CD4-positive, alpha-beta memory T cell (primary cell): ENCODE measurements at places on chromosomes 7 and 10.

DNA sequence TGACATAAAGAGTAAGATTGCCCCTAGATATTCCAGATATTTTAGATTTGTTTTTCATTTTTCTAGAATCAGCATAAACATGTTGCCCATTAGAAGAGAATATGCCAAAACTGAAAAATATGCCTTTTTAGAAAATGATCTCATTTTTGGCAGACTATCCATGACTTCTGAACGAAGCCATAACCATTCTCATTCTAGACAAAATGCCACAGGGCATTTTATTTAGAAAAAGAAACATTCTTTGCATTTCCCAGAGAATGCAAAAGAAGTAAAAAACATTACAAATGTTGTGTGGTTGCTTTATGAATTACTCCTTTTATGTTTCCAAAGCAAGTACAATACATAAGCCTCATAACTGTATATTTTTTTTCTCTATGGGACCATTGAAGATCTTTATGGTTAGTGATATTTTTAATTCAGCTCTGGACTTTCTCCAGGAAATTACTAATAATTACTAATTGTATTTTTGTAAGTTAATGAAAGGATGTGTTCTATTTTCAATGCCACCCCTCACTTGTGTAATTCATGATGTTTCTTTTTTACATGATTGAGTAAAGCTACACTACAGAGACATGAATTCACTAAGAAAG lies 109.6 kb upstream of the SEM1 start:
- no peaks in the 10 kb centered on the region for H3K36me3 ChIP-seq
- no peak for DNase-seq
- H3K4me3 ChIP-seq, result no peak overlapping the region
- no peaks in the 10 kb centered on the region for H3K4me1 ChIP-seq
- no peaks in the 10 kb centered on the region for H3K27me3 ChIP-seq

DNA sequence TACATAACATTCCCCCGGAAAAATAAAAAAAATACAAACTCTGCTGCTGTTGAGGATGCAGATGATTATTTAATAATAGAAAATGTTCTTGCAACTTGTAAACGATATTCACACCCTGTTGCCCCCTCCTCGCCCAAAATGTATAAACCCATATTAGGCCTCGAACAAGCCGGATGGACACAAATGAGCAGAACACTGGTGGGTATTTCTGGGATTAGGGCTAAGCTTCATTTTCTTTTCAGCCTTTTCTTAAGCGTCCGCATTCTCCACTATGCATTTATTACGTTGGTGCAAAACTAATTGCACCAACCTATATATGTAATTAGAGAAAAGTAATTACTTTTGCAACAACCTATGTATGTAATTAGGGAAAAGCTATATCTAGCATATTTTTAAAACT lies 349 bp upstream of the GNG11 start:
- H3K4me3 ChIP-seq, result no peak overlapping the region
- no peak for DNase-seq
- H3K27ac ChIP-seq, result no peak overlapping the region
- peaks cover 8% of the 10 kb centered on the region for H3K4me1 ChIP-seq
- H3K36me3 ChIP-seq, result no peaks in the 10 kb centered on the region

DNA sequence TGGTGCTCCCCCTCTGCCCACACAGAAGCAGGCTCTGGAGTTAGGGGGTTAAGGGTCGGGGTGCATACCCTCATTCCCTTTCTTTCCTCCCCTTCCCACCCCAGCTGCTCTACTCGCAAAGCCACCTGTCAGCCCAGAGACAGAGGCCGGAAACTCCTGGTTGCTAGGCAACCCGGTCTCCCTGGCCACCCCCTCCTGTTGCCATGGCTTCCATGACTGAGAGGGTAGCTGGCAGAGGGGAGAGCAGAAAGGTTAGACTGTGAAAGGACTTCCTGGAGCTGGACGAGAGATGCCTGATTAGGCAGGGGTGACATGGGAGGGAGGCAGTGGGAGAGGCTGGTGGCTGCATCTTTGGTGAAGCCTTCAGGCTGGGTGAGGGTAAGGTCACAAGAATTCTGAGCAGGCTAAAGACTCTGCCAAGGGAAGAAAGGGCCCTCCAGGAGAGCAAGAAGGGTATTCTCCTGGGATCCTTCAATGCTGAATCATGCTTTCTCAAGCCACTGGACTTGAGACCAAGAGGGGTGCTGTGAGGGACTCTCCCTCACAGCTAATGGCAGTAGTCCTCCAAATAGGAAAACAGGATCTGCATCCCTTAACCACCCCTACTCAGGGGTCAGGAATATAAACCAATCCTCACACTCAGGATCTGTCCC lies 5.4 kb downstream of the PSD start:
- H3K36me3 ChIP-seq, result no peaks in the 10 kb centered on the region
- no peak overlapping the region for H3K27ac ChIP-seq
- no peak overlapping the region for H3K4me3 ChIP-seq
- H3K27me3 ChIP-seq, result peaks cover 20% of the 10 kb centered on the region

GRCh38 chr7:122633472-122633871 lies 65.4 kb downstream of the RNF133 start:
- no peaks in the 10 kb centered on the region for H3K27me3 ChIP-seq
- no peak overlapping the region for H3K27ac ChIP-seq
- H3K4me1 ChIP-seq, result no peaks in the 10 kb centered on the region
- H3K4me3 ChIP-seq, result no peak overlapping the region
- no peaks in the 10 kb centered on the region for H3K36me3 ChIP-seq

DNA sequence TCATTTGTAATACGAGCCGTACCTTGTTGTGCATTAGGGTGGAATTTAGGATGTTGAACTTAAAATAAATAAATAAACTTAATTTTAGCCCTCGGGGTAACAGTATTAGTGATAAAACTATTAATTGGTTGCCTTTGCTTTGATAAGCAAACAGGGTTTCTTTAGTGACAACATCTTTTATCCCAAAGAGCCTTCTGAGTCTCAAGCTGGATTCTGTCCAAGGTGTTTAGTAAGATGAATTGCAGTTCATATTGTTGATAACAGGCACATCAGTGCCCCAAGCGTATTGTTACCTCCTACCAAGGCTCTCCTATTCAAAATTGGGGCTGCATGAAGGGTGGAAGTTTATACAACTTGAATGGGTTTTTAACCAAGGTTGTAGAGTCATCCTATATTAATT lies 144.4 kb upstream of the CELF2 start:
- H3K36me3 ChIP-seq, result no peaks in the 10 kb centered on the region
- no peaks in the 10 kb centered on the region for H3K4me1 ChIP-seq
- H3K27me3 ChIP-seq, result peaks cover 4% of the 10 kb centered on the region
- H3K27ac ChIP-seq, result no peak overlapping the region

DNA sequence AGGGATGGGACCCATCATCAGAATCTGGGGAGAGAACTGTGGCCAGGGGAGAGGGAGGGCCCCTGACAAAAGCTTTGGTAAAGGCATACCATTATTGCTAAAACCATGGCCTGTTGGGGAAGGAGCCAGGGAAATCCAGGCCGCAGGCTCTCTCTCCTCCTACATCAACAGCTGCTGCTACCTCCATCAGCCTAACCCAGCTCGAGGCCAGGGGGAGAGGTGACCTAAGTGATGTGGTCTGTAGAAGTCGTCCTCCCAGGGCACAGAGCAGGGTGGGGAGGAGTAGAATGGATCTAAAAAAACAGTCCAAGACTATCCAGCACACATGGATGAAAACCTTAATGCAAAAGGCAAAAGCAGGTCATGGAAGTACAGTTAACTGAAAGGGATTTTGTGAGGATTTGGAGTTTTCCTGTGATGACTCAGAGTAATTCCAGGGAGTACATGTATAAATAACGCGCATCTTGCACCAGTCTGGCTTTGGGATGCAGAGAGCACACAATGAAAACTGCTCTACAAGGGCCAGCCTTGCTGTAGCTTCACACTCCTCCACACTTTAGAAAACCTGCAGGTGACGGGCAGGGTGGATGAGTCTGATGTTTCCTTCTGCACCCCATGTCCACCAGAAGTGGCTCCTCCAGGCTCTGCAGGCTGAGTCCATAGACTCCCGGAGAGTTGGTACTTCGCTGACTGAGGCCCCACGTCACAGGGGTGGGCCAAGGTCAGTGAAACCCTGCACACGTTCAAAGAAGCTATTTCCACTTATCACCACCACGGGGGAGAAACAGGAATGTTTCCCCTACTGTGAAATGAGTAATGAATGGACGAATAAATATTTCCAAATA lies 38.5 kb upstream of the MSMB start:
- H3K27ac ChIP-seq, result no peak overlapping the region
- H3K4me3 ChIP-seq, result no peak overlapping the region
- H3K27me3 ChIP-seq, result no peaks in the 10 kb centered on the region
- no peak for DNase-seq
- no peaks in the 10 kb centered on the region for H3K36me3 ChIP-seq

- H3K27ac ChIP-seq, result no peak overlapping the region
- no peaks in the 10 kb centered on the region for H3K36me3 ChIP-seq
Observed at GRCh38 chr7:134044682-134045081, 82.5 kb upstream of the LRGUK start.

GRCh38 chr7:148722340-148723165 lies 23.9 kb downstream of the CUL1 start:
- no peaks in the 10 kb centered on the region for H3K27me3 ChIP-seq
- DNase-seq, result no peak
- H3K27ac ChIP-seq, result no peak overlapping the region
- H3K4me3 ChIP-seq, result no peak overlapping the region
- peaks cover 90% of the 10 kb centered on the region for H3K4me1 ChIP-seq
- H3K36me3 ChIP-seq, result no peaks in the 10 kb centered on the region

DNA sequence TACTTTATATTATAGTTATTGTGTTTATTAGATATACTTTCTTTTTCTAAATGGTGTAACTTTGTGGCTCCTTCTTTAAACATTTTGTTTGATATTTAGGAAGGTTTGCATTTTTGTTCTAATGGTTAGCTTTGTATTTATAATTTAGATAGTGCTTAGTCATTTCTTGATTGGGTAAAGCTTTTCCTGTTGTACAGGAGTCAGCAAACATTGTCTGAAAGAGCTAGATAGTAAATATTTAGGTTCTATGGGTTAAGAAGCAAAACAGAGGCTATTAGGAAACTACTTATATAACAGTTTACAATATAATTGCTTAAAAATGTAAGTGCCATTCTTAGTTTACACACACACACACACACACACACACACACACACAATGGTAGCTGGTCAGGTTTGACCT lies 70.6 kb upstream of the CCDC6 start:
- no peak overlapping the region for H3K4me3 ChIP-seq
- no peaks in the 10 kb centered on the region for H3K27me3 ChIP-seq
- H3K4me1 ChIP-seq, result no peaks in the 10 kb centered on the region
- no peak overlapping the region for H3K27ac ChIP-seq
- no peaks in the 10 kb centered on the region for H3K36me3 ChIP-seq

- H3K36me3 ChIP-seq, result no peaks in the 10 kb centered on the region
- no peak overlapping the region for H3K27ac ChIP-seq
- no peak for DNase-seq
- no peaks in the 10 kb centered on the region for H3K4me1 ChIP-seq
- H3K27me3 ChIP-seq, result no peaks in the 10 kb centered on the region
Observed at GRCh38 chr10:49622426-49623425, 8.9 kb downstream of the CHAT start.

GRCh38 chr10:119316729-119317097 lies 109.3 kb downstream of the GRK5 start:
- peaks cover 43% of the 10 kb centered on the region for H3K4me1 ChIP-seq
- no peaks in the 10 kb centered on the region for H3K36me3 ChIP-seq
- no peak overlapping the region for H3K4me3 ChIP-seq
- no peak for DNase-seq
- no peaks in the 10 kb centered on the region for H3K27me3 ChIP-seq
- H3K27ac ChIP-seq, result no peak overlapping the region

GRCh38 chr7:100803398-100804161 lies 23.7 kb downstream of the EPHB4 start:
- H3K27ac ChIP-seq, result no peak overlapping the region
- H3K27me3 ChIP-seq, result no peaks in the 10 kb centered on the region
- H3K4me3 ChIP-seq, result no peak overlapping the region
- DNase-seq, result no peak
- H3K4me1 ChIP-seq, result no peaks in the 10 kb centered on the region

DNA sequence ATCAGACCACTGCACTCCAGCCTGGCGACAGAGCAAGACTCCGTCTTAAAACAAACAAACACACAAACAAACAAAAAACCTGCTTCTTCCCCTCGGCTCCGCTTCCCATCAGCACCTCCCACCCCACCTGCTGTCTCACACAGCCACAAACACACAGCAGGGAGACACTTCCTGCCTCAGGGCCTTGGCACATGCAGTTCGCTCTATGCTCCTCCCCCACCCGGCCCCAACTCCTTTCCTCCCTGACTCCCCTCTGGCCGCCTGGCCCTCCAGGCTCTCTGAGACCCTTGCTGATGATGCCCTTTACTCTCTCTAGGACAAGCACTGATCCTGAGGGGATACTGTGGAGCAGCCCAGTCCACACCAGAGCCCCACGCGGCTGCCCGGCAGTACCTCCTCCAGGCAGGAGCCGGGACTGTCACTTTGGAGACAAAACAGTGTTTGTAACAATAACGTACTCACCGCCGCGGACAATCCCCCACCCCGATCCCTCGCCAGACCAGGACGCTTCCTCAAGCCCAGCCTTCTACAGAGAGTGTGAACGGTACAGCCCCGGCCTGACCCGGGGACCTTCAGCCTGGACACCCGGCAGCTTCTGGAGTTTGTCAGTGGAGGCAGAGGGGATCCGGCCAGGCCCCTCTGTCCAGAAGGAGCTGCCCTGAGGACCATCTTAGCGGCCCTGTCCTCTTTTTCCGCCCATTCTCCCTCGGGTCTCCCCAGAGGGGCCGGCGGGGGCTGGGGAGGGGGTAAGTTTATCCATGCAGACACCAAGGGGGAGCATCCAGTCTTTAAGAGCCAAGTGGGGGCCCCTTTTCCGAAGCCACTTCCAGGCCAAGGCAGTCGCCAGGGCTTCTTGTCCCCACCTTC lies 50.0 kb upstream of the GTF2IRD1 start:
- H3K36me3 ChIP-seq, result no peaks in the 10 kb centered on the region
- no peak for DNase-seq
- H3K4me1 ChIP-seq, result no peaks in the 10 kb centered on the region
- H3K27me3 ChIP-seq, result no peaks in the 10 kb centered on the region

DNA sequence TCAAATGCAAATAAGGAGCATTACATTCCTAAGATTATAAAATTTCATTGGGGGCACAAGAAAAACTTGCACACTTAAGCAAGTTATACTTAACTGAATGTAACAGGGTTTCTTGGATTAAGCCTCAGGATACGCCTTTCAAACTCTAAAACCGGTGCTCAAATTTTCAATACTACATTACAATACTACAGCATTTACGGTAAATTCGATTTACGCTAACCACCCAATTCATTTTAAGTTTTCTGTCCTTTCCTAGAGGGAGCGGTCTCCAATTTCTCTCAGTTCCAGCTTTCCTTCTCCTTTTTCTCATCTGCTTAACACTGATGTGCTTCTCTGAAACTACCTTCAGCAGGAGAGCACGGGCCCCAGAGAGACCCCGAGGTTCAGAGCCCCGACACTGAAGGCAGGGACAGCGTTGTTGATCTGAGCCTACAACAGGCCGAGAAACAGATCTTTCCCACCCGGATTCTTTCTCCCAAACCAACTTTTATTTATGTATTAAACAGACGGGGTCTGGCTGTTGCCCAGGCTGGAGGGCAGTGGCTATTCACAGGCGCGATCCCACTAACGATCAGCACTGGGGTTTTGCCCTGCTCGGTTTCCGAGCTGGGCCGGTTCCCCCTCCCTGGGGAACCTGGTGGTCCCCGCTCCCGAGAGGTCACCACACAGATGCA lies 798 bp downstream of the ZNF425 start:
- DNase-seq, result no peak
- peaks cover 19% of the 10 kb centered on the region for H3K4me1 ChIP-seq
- peak overlapping the region; percentile 88 for H3K27ac ChIP-seq
- no peaks in the 10 kb centered on the region for H3K27me3 ChIP-seq
- H3K36me3 ChIP-seq, result peaks cover 2% of the 10 kb centered on the region
- peak overlapping the region; percentile 83 for H3K4me3 ChIP-seq

GRCh38 chr7:114334989-114335388 lies 79.6 kb upstream of the FOXP2 start:
- no peaks in the 10 kb centered on the region for H3K4me1 ChIP-seq
- no peak overlapping the region for H3K27ac ChIP-seq
- no peaks in the 10 kb centered on the region for H3K27me3 ChIP-seq
- no peak overlapping the region for H3K4me3 ChIP-seq
- no peak for DNase-seq
- H3K36me3 ChIP-seq, result no peaks in the 10 kb centered on the region
